ENCODE measurements at places on chromosomes 4 and X.

DNA sequence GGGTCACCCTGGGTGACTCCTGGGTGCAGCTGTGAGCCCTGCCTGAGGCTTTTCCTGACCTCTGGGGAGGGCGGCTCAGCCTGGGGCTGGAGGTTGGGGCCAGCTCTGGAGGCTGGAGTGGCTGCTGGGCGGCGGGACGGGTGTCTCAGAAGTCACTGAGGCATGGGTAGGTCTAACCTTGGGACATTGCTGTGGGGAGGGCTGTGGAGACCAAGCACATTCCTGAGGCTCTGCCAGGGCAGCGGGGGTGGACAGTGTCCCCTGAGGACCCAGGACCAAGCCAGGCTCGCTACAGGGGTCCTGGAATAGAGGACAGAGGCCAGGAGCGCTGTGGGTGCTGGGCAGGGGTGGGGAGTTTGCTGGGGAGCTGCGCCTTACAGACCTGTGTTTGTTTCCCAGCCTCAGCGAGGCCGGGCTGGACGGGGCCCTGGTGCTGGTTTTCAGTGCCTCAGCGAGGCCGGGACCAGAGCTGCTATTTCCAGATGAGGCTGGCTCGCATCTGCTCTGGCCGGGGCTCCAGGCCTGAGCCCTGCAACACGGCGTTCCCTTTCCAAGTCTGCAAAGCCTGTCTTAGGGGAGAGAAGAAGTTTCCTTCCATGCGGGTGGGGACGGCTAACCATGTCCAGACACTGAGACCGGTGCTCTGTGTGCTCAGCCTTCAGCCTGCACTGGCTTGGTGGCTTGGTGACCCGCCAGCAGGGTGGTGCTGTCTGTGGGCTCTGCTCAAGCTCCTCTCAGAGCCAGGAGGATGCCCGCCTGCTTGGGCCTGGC, 3.0 kb upstream of the SLC25A6 start:
- no peak for DNase-seq

- no peak for DNase-seq
Observed at GRCh38 chrX:3169421-3169820, 128.2 kb downstream of the ARSF start.

- no peak for DNase-seq
Observed at GRCh38 chrX:129655547-129656249, 942 bp upstream of the APLN start.

GRCh38 chr4:7745301-7745885, 194.3 kb downstream of the AFAP1 start:
- no peak for DNase-seq

DNA sequence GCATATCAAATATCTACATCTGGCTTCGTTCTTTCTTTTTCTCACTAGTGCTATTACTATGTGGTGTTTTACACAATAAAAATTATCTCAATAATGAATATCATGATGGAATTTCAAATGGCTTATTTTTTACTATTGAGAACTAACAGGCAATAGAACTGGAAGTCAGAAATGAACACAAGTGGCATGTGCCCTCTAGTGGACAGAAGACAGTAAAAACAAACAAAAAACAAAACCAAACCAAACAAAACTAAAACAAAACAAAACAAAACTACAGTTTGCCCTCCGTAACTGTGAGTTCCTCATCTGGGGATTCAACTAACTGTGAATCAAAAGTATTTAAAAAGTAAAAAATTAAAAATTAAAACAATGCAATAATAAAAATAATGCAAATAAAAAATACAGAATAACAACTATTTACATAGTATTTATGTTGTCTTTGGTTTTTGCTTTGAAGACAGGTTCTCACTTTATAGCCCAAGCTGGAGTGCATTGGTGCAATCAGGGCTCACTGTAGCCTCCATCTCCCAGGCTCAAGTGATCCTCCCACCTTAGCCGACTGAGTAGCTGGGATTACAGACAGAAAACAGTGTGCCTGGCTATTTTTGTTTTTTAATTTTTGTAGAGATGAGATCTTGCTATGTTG, 195.6 kb upstream of the TACR3 start:
- DNase-seq, result no peak

- no peak for DNase-seq
Observed at GRCh38 chr4:173264245-173264644, 69.9 kb downstream of the HMGB2 start.

DNA sequence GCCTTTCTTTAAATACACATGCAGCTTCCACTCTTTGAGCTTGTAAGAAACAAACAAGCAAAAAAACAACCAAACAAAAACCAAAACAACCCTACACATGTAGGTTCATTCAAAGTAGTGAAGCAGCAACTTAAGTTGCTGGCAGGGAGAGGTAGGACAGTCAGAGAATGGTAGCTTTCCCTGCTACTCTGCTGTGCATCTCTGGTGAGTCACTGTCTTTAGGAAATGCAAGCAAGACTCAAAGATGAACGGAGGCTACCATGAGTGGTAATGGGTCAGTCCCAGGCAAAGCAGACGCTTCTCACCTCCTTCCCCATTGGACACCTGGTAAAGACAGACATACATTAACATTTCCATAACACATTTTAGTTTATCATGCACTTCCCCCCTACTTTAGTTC, 43.2 kb downstream of the PGRMC2 start:
- no peak for DNase-seq

Data from stimulated activated CD8-positive, alpha-beta memory T cell treated with anti-CD3 and anti-CD28 coated beads, Interleukin-4, amount 100 ng/mL, for 1 hour (primary cell).